ENCODE measurements at places on chromosomes 7 and 10. TPM values are rescaled to one million over a fixed set of nuclear protein-coding genes. Genes with fewer than 3 reads are reported as not detected.
A peak's percentile ranks its signal among the peaks of the same experiment; 100 is the strongest.

Gene UPK3BL2
- 3.0 TPM for total RNA-seq

DNA sequence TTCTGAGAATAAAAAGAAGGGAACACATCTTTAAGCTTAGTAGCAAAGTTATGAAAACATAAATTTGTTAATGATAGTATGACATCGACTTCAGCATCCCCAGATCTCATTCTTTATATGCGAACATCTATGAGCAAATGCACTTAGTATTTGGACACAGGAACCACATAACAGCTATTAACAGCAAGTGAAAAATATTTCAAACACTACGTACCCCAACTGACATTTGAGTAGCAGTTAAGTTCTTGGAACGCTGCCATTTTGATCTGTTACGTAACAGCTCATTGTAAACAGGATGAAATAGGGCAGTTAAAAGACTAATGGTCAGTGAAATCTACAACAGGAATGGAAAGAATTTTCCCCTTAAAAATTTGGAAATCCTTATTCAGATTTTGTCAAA is 428.9 kb downstream of the TNS3 start:
- ATAC-seq, result peak; percentile 74

DNA sequence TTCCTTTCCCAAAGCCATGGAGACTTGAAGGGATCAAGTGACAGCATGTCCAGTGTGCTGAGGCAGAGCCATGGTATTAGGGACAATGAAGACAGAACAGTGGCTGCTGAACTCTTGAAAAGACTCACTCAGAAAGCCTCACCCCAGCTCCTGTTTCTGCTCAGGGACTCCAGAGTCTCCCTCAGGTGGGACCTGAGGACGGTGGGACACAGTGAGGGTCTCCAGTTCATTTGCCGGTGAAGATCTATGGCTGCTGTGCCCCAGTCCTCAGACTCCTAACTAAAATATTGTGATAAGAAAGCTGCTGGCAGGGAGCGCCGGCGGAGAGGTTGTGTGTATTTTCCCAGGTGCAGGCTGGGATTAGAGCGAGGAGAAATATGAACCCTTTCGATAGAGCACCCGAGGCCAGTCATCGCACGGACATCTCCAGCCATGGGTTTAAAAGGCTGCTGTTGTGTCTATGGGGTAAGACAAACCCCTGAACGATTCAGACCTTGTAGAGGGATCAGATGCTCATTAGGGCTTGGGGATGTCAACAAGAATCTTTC is 57.2 kb downstream of the C7orf25 start:
- ATAC-seq, result no peak

DNA sequence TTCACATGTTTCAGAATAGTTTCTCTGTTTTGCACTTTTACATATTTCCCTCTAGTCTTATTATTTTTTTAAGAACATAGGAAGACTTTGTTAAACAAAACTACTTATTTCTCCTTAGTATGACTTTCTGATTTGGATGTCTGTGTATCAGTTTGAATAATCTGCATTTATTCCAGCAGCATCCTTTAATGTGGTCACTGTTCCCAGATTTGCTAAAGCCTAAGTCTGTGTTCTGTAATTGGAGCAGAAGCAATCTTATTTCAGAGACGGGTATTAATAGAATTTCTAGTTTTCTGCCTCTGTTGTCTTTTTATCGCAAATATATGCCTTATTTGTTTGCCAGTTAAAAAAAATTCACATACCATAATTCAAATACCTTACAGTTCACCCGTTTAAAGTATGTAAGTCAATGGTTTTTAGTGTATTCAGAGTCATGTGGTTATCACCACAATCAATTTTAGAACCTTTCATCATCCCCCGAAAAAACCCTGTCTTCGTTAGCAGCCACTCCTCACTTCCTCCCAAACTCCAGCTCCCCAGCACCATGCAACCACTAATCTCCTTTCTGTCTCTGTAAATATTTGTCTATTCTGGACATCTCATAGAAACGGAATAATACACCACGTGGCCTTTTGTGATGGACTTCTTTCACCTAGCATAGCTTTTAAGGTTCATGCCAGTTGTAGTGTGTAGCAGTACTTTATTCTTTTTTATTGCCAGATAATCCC is 58.7 kb downstream of the INPP5F start:
- ATAC-seq, result no peak

DNA sequence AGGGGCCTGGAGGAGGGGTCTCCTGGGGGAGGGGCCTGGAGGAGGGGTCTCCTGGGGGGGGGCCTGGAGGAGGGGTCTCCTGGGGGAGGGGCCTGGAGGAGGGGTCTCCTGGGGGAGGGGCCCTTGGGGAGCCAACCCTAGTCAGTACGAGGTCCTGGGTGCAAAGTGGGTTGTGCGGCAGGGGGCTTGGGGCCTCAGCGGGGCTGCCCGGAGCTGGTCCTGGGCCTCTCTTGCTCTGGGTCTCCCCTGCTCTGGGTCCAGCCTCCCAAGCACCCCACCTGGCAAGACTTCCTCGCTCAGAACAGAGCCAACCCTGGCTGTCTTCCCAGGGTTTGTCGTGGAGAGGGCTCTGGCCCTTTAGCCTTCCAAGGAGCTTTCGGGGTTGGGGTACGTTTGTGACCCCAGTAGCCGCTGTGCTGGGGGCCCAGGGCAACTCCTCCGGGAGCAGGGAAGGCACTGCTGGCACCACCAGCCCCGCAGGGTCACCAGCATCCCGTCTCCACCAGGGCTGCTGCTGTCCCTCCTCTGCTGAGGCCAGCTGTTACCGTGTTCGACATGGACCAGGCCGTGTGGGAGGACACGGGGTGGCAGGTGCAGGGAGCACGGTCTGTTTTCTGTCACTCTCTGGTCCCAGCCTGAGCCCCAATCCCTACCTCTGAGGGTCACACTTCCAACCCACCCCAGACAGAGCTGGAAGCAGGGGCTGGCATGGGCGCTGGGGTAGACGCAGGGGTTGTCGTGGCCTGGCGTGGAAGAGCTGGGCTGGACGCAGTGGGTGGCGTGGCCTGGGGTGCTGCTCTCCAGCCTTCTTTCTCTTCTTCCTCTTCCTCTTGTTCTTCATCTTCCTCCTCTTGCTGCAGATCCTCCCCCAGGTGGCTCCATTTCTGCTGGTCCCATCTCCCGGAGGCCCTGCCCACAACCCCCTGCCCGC is 22.8 kb downstream of the PWWP2B start:
- no peak for ATAC-seq

Data from gastroesophageal sphincter (tissue), 4 donors.